ENCODE measurements at places on chromosomes 13 and 19. TPM values are rescaled to one million over a fixed set of nuclear protein-coding genes. Genes with fewer than 3 reads are reported as not detected.

ZNF626 gene
- total RNA-seq, result 32.5 TPM

C2CD4C gene
- 1.9 TPM for total RNA-seq

ZNF737 gene
- 28.2 TPM for total RNA-seq

IL17D gene
- total RNA-seq, result 3.7 TPM

SLC7A10 gene
- total RNA-seq, result 4.5 TPM

URAD gene
- 18.2 TPM for total RNA-seq

- no peak for DNase-seq
Measured at GRCh38 chr19:29875931-29876330, 64.1 kb downstream of the CCNE1 start.

DNA sequence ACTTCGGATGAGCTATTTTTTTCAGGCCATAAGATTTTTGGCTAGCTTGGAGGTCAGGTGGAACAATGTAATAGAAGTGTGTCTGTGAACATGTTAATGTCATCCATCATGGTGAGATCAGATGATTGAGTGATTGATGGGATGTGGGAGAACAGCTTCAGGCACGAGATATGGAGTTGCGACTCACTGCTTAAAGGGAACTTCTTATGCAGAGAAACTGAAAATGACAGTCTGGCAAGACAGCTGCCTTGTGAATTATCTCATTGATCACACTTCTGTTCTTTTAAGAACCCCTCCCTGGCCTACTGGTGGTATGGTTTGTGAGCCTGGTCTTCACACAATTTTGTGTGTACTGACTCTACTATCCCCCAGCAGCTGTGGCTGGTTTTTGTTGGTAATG lies 96.0 kb downstream of the OLFM4 start:
- DNase-seq, result no peak

DNA sequence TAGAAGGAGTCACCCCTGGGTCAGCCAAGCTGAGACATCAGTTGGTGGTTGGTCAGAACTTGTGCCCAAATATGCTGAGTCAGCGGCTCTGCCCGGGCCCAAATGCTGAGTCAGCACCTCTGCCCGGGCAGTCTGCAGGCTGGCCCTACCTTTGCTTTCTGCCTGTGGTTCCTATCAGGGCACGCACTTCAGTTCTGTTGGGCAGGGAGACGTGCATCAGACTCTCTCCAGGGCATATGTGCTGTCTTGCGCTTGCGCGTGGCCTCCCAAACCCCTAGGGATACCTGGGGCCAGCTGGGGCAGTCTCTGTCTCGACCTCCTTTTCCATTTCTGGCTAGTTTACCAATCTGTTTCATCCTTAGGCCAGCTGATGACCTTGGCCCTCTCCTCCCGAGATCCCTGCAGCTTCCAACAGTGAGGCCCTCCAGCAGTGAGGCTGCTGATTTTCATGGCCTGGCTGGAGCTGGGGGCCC lies 24.4 kb upstream of the LDLR start:
- DNase-seq, result no peak

DNA sequence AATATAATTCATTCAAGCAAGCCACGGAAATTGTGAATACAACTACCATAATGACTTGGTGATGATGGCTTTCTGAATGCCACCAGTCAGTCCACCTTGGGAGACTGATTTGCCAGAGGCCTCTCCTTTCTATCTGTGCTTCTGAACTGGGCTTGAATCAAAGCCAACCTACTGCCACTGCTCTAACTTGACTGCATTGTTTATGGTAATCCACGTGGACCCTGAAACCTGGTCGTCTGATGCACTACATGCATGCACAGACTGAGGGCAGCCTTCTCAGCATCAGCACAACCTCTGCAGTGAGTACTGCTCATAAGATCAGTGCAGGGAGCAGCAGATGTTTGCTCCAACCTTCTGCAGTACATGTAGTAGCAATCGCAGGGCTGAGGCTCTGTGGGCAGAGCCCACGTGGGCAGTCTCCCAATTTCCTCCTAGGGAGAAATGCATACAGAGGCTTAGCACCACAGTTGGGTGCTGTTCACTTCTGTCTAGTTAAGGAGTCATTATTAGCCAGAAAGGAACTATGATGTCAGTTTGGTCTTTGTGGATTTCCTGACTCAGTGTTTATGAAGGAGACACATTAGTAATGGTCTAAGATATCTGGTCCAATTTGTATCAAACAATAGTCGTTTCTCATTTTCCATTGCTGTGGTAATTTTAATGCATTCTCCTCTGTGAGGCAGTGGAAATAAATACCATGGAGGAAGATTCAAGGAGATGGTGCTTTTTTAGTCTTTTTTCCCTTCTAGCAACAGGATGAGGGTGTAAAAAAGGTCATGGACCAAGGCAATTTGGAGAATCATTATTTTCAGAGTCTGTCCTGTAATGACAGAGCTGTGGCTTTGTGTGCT lies 82.5 kb downstream of the AKAP11 start:
- DNase-seq, result peak; percentile 15

GRCh38 chr19:771332-771785 lies 20.4 kb downstream of the MISP start:
- DNase-seq, result peak; percentile 47

DNA sequence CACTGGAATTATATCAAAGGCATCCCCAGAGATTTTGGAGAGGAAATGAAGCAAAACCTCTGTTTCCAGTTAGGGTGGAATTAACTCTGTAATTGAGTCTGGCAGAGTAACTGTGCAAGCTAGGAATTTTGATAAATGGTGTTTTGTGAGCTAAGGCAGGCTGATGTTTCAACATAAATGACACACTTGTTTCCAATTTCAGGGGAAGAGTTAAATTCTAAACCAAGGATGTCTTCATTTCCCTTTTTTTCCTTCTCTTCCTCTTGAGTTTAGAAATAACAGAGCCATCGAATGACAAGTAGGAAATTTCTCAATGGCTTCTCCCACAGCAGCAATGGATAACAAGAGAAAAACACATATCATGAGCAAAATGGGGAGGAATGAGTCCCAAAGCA lies 131.2 kb downstream of the IRS2 start:
- DNase-seq, result no peak

DNA sequence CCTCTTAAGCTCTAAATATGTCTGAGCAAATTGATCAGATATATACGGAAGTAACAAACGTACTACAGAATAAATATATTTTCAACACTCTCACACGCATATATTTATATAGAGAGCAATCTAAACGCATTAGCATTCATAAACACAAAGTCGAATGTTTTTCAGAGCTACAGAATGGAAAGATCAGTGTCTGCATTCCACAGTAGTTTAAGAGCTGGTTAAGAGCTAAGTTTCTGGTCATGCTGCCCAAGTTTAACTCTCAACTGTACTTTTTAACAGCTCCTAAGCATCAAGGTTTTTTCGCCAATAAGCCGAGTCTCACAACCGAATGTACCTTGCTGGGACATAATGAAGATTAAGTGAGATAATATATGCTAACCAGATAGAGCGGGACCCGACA lies 36.7 kb upstream of the RAP2A start:
- no peak for DNase-seq

GRCh38 chr19:55552620-55553019 lies 7.3 kb upstream of the SBK3 start:
- DNase-seq, result peak; percentile 38

GRCh38 chr13:26708007-26708297 lies 52.6 kb downstream of the GPR12 start:
- DNase-seq, result no peak

GRCh38 chr19:47035127-47036096 lies 13.0 kb downstream of the TMEM160 start:
- peak; percentile 86 for DNase-seq

GRCh38 chr19:7509625-7510024 lies 6.3 kb upstream of the ZNF358 start:
- no peak for DNase-seq

- DNase-seq, result no peak
Measured at GRCh38 chr19:31629579-31630363, 280.5 kb upstream of the TSHZ3 start.

- no peak for DNase-seq
Measured at GRCh38 chr13:81658598-81659370, 1317.9 kb upstream of the SPRY2 start.

GRCh38 chr19:13097463-13098258 lies 5.0 kb downstream of the LYL1 start:
- DNase-seq, result no peak

GRCh38 chr13:112957295-112957677 lies 11.7 kb upstream of the MCF2L start:
- no peak for DNase-seq

- no peak for DNase-seq
Measured at GRCh38 chr13:51396352-51396751, 56.5 kb downstream of the INTS6 start.

GRCh38 chr13:102901615-102902305 lies 55.9 kb downstream of the ERCC5 start:
- DNase-seq, result no peak

GRCh38 chr13:38401276-38401675 lies 51.6 kb downstream of the UFM1 start:
- DNase-seq, result no peak

DNA sequence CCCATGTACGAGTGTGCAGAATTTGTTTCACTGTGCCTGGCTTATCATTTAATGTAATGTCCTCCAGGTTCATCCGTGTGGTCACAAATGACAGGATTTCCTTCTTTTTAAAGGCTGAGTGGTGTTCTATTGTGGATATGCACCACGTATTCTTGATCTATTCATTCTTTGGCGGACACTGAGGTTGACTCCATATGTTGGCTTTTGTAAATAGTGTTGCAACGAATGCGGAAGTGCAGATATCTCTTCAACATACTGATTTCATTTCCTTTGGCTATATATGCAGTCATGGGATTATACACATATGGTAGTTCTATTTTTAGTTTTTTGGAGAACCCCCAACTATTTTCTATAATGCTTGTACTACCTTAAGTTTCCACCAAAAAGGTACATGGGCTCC lies 13.0 kb downstream of the OR7A5 start:
- DNase-seq, result no peak

GRCh38 chr13:76921516-76921915 lies 26.8 kb upstream of the ACOD1 start:
- no peak for DNase-seq

- DNase-seq, result no peak
Measured at GRCh38 chr19:2252055-2252796, 3.1 kb downstream of the AMH start.
